Activated CD8-positive, alpha-beta memory T cell treated with anti-CD3 and anti-CD28 coated beads for 1 hour (primary cell): ENCODE measurements at places on chromosomes 1 and 21.
A peak's percentile ranks its signal among the peaks of the same experiment; 100 is the strongest.

DNA sequence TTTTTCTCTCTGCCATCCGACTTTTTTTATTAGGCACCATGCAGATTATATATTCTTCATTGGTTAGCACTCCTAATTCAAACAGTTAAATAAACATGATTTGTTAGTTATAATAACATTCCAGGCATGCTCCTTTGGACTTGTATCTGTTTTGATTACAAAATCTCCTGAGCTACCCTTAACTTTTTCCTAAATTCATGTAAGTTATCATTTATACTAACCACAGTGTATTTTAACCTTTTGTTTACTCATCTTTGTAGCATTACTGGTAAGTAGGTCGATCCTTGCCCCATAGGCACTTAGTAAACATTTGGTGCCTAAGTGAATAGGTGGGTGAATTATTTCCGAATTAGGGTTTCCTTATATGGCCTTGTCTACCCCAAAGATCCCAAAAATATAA lies 43.8 kb downstream of the MIER1 start:
- DNase-seq, result no peak

- DNase-seq, result no peak
Measured at GRCh38 chr1:173424782-173425407, 52.2 kb upstream of the PRDX6 start.

- no peak for DNase-seq
Measured at GRCh38 chr1:8020032-8020431, 6.1 kb downstream of the ERRFI1 start.

GRCh38 chr1:45134461-45134873 lies 71.9 kb downstream of the ZSWIM5 start:
- DNase-seq, result no peak

GRCh38 chr1:235918032-235918431 lies 51.3 kb upstream of the LYST start:
- DNase-seq, result no peak

- DNase-seq, result no peak
Measured at GRCh38 chr1:29213055-29213454, 17.7 kb downstream of the MECR start.

- DNase-seq, result no peak
Measured at GRCh38 chr1:19682257-19682656, 17.6 kb downstream of the HTR6 start.

DNA sequence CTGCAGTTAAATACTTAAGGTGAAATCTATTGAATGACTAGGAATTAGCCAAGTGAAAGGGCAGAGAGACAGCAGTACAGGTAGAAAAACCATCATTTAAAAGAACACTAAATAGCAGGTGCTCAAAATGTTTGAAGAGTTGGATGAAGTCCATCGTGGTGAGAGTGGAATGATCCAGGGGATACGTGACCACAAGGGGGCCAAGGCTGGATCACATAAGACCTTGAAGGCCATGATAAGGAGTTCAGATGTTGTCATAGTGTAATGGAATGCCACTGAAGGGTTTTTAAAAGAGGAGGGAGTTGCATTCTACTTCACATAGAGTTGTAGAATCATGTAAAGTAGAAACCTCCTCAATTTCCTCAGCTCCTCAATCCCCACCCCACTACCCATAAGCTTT lies 34.8 kb upstream of the HOOK1 start:
- no peak for DNase-seq

- DNase-seq, result no peak
Measured at GRCh38 chr1:209012443-209013196, 570.9 kb upstream of the CAMK1G start.

- DNase-seq, result no peak
Measured at GRCh38 chr1:89728381-89728780, 92.5 kb upstream of the LRRC8D start.

DNA sequence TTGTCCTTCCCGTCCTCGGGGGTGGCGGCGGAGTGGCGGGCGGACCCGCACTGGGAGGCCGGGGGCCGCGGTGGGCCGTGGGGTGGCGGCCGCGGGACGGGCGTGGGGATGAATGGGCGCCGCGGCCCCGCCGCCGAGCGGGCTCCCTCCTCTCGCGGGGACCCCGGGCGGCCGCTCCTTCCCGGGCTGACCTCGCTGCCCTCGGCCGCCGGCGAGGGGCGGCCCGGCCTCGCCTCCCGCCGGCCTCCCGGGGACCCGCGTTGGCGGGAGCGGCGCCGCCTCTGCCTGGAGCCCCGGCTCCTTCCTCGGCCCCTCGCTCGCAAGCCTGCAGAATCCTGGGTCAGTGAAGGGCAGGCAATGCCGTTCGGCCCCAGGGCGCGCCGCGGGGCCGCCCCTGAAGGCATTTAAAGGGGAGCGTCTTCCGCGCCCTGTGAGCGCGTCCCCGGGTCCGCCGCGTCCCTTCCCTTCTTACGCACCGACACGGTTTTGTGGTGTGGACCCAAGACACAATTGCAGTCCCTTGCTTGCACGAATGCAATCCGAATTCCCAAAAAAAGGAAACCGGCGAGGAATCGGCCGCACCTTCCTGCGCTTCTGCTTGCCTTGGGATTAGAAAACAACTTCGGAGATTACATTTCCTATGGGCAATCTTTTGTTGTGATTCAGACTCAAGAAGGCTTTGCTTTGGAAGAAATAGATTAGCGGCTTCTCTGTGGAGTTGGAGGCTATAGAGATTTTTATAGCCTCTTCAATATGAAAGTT lies 776 bp downstream of the ITSN1 start:
- peak; percentile 7 for DNase-seq

DNA sequence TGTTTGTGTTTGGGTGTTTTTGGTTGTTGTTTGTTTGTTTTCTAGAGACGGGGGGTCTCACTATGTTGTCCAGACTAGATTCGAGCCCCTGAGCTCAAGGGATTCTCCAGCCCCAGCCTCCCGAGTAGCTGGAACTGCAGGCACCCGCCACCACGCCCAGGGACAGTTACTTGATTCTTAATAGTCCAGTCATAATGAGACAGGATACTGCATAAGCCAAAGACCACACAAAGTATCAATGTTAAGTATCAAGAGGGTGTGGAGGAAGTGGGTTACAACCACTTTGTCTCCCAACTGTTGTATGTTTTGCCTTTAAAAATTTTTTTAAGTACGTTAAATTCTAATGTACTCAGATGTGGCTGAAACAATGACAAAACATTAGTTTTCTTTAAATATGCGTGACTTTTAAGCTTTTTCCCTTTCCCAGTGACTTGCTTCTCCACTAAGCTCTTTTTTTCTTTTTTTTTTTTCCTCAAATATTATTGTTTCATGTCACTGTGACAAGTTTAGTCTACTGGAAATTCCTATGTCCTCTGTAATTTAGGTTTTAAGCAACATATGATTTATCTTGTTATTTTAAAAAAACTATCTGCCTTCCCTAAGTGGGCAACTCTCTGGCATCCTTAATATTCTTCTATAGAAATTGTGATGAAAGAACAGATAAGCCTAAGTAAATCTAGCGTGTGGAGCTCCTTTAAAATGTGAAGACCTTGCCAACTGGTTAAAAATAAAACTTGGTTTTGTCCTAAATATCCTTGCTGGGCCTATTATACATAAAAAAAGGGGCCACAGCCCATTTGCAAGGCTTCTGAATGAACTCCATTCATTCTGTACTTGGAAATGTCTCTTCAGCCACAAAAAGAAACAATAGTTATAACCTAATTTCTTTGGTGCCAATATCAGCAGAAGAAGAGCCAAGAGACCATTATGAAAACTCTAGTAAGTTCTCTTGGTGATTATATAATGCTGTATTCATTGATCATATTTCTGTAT lies 56.2 kb upstream of the DPH5 start:
- DNase-seq, result no peak

DNA sequence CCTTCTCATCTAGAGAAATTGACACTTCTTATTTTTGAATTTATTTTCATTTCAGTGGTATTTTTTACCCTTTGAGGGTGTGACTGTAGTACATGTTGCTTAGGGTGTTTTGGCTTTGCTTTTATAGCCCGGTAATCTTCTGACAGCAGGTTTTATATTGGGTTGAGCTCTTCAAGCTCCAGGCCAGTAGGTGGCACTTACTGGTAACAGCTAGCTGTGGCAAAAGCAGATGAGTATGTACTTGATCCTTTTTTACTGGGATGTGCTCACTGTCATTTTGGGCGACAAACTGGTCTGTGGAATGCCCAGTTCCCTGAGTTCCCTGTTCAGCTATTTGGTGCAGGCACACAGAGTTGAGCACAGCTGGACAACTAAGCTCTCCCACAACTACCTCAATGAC lies 916.2 kb upstream of the B3GALT2 start:
- DNase-seq, result no peak
